ENCODE measurements at places on chromosomes 7 and 10.

DNA sequence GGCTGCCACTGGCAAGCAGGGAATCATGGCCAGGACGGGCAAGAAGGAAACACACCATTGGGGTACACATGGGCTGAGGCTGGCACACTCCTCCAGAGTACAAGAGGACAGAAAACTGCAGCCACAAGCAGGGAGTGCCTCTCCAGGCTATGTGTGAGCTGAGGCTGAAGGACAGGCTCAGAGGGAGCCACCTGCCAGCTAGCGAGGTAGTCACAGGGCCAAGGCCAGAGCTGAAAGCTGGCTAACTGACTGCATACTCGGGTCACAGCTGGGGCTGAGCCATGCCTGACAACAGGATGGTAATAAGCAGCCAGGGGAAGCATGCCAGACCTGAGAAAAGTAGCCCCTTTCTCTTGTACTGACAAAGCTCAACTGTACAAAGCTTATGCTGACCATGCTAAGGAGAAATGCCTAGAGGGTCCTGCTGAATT, 52.0 kb downstream of the KIF5B start:
- DNase-seq: no peak

DNA sequence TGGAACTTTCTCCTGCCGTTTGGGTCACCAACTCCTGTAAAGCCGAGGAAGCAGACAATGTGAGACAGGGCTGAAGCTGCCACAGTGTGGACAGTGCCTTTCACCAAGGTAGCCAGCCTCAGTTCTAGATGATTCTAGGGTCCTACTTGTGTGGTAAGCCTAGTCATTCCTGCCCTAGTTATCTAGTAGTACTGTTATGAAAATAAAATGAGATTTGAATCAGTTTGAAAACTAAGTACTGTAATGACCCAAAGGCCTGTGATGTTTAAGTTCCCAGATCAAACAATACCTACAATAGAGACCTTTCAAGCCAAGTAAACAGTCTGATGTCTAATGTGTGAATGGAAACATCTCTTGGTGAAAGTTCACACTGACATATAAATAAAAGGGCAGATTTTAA, 37.1 kb downstream of the POLL start:
- no peak for DNase-seq

GRCh38 chr7:44733708-44734481, 14.8 kb upstream of the ZMIZ2 start:
- DNase-seq: no peak

DNA sequence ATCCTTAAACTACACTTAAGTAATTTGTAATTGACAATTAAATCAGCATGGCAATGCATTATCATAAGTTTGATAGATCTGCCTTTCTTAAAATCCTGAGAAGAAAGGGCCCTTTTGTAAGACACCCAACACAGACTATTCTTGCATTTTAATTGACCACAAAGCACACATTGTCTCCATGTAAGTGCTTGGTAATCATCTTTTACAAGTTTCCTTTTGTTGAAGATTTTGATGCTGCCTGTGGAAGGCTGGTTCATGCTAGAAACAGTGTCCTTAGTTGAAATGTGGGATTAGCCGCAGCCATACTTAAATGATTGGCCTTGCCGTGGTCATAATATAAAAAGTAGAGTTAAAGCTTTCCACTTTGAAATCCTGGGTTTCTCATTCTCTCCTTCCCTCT, 32.3 kb upstream of the CELF2 start:
- DNase-seq: no peak

- DNase-seq: no peak
Observed at GRCh38 chr7:142878315-142878714, 7.2 kb downstream of the TRPV6 start.

DNA sequence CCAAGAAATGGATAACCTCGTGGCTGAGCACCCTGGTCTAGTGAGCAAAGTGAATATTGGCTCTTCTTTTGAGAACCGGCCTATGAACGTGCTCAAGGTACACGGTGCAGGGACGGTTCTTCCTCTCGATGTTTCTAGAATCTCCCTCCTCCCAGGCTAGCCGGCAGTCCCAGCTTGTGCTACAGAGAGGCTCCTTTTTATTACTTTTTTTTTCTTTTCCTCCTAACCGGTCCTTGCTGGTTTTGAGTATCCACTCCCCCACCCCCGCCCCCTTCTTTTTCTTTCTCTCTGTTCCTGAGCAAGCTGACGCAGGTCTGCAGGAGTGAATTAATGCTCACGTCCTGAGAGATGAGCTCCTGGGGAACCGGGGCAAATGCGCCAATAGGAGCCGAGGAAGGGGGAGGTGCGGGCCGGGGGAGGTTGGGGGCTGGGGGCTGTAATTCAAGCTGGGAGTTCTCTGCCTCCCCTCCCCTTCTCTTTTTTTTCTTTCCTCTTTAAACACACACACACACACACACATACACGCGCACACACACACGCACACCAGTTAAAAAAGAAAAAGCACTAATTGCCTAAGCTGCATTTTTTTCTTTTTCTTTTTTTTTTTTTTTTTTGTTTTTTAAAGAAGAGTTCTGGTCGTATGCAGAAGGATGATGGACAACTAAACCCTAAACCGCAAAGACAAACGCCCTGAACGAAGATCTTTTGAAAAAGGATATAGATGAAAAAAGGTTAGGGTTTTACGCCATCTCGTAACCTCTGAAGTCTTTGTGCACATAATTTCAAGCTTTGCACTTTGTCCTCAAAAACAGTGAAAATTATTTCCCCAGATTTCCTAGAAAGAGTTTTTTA, 6.6 kb downstream of the CPA2 start:
- DNase-seq: no peak

GRCh38 chr10:53441843-53442242, 669.3 kb upstream of the MBL2 start:
- no peak for DNase-seq

DNA sequence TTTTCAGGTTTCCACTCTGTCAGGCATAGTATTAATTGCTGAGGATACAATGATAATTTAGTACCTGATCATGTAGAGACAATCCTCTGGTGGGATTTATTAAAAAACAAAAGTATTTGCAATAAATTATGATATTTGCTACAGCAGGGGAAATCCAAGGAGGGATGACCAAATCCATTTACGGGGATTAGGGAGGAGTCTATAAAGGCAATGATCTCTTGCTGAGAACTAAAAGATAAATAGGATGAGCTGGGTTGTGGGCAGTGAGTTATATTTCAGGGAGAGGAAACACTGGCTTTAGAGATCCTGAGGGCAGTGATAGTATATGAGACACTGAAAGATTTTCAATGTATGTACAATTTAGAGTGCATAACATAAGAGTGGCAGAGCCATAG, 305.5 kb downstream of the GPR37 start:
- DNase-seq: no peak

GRCh38 chr7:105581066-105581811, at the start of gene EFCAB10:
EFCAB10 (minus strand) TSS chr7:105581493; CDS start chr7:105581463, 30 bp downstream.
- peak; percentile 8 for DNase-seq

DNA sequence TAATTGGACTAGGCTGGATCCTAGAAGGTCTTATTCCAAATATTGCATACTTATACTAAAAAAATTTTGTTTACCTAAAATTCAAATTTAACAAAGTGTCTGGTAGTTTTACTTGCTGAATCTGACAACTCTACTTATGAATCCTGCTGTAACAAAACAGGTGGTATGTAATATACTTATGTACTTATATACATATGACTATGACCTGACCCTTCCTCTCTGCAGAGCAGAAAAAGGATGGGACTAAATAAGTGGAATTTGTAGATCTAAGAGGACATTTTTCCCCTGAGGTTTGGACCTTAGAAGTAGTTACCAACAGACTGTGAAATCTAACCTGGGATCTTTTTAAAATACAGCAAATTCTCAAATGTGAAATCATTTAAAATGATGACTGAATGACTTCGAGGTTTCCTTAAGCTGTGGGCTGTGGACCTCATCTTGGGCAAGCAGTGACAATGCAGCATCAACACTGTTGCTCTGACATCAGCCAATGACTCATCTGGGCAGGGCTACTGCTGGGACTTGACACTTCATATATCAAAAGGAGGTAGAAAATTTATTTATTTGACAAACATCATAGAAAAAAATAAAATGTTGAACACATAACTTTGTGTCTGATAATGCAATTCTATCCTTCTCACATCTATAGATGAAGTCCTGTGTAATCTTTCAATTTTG, 73.6 kb downstream of the RELN start:
- no peak for DNase-seq

DNA sequence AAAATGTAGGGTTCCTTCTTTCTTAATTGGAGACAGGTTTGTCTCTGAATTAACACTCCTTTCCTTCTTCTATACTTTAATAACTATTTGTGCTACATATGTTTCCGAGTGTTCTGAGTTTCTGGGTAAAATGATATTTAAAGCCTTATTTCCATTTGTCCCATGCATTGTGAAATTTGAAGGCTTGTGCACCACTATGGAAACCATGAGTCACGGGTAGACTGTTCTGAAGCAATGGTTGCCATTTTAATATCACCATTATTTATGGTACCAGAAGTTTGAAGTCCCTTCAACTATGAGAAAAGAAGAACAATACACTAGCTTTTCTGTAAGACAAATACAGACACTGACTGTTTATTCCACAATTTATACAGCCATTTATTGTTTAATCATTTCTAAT, 44.7 kb upstream of the ZEB1 start:
- DNase-seq: no peak

DNA sequence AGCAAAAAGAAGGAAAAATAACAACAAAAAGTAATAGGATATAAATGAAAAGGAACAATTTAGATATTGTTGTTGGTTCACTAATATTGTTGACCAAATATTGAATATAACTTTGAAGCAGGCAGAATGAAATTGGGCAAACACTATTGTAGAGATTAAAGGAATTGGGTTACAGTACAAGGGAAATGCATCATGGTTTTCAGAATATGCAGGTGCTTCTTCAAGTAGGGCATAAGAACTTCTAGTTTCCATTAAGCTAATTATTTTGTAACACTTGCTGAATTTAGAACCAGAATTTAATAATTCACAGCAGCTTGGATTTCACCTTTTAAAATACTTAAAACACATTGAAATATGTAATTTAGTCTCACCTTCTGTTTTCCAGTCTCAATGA, 36.5 kb downstream of the RPA3 start:
- DNase-seq: no peak

GRCh38 chr7:144780071-144780608, 55.7 kb downstream of the TPK1 start:
- no peak for DNase-seq

GRCh38 chr7:91351374-91351773, 87.1 kb downstream of the FZD1 start:
- DNase-seq: no peak

GRCh38 chr7:6178298-6179029, 94.0 kb downstream of the CYTH3 start:
- no peak for DNase-seq

DNA sequence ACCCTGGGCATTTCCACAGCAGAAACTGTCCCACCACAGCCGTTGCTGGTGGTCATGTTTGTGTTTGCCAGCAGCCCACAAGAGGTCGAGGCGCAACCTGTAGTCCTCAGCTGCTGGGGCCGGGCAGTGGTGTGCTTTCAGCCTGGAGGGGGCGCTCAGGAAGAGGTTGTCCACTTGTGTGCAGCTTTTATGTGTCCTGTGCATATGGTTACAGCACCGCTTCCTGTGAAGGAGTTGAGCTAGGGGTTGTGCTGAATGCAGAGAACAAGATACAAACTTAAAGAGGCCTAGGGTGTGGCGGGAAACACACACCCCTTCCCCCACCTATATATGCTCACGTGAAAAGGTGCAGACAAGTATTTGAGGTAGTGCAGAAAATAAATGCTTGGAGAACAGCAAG, 29.5 kb upstream of the PFKFB3 start:
- DNase-seq: peak; percentile 61

GRCh38 chr7:43479042-43479441, 103.9 kb upstream of the STK17A start:
- no peak for DNase-seq

GRCh38 chr7:2070151-2070763, 162.5 kb downstream of the MAD1L1 start:
- no peak for DNase-seq

DNA sequence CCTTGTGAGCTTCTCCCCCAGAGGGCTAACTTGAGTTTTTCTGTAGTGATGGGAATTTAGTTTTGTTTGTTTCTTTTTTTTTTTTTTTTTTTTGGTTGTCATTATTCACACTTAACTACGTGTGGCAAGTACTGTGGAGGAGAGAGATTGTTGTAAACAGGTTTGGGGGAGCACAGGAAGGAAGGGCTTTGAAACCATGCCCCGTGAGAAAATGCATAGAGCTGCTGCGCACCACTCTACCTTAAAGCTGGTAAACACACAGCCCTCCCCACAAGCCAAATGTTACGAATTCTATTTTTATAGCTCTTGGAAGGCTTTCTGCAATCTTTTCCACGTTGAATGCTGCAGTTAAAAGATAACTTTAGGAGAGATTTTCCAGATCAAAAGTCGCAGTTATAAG, 76.2 kb downstream of the ZNF22 start:
- no peak for DNase-seq

DNA sequence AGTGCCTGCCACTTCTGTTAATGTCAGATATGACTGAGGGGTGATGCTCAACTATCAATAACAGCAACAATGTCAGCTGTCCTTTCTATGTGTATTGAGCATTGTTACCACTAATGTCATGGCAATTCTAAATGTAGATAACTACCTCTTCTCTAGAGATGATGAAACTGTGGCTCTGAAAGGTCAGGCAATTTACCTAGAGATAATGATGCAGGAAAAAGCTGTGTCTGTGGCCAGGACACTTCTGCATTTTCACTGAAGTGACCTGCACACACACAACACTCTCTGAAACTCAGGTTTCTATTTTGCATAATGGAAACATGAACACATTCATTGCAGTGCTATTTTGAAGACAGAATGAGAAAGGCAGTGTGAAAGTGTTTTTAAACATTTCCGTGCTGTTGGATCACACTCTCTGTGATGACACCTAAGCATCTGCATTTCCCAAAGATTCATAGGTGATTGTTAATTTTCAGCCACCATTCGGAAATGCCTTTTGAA, 148.2 kb downstream of the KCND2 start:
- DNase-seq: no peak

GRCh38 chr10:15348579-15348978, 22.5 kb downstream of the FAM171A1 start:
- no peak for DNase-seq

DNA sequence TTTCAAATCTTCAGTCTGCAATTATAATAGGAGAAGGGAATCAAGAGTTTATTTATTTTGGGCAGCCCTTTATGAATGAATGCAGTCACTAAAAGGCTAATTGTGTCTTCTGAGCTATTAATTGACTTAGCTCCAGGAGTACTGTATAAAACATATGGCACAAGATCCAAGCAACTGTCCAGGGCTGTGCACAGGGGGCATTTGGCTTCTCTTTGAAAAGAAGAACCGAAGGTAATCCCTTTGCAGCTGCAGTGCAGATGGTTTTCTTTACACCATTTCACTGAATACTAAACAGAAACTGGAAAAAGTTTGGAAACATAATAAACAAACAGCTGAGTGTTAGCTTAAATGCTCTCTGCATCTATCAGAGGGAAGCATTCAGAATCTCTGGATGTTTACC, 282.6 kb upstream of the LRRN3 start:
- DNase-seq: no peak

GRCh38 chr7:91892821-91893340, 12.4 kb upstream of the MTERF1 start:
- DNase-seq: no peak
